CD14-positive monocyte (primary cell): ENCODE measurements at places on chromosomes 6 and 20.
A peak's percentile ranks its signal among the peaks of the same experiment; 100 is the strongest.

DNA sequence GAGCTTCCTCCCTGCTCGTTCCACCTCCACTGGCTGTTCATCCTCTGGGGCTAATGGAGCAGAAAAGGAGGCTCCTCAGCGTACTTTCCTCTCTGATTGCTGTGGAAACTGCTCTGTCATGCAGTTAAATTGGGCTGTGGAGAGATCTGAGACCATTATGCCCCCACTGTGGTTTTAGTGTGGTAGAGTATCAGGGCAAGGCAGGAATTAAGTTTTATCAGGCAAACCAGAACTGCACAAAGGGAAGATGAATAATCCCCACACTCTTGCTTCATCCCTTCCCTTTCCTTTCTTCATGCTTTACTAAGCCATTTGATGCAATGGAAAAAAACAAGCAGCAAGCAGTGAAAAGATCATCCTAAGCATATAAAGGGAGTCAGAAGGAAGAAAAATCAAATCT is 11.9 kb upstream of the ME1 start:
- DNase-seq = peak; percentile 17

- peak; percentile 81 for DNase-seq
Observed at GRCh38 chr6:44263354-44264100, 1.8 kb downstream of the NFKBIE start.

GRCh38 chr6:169955731-169956437 is 204.5 kb downstream of the ERMARD start:
- peak; percentile 58 for DNase-seq

DNA sequence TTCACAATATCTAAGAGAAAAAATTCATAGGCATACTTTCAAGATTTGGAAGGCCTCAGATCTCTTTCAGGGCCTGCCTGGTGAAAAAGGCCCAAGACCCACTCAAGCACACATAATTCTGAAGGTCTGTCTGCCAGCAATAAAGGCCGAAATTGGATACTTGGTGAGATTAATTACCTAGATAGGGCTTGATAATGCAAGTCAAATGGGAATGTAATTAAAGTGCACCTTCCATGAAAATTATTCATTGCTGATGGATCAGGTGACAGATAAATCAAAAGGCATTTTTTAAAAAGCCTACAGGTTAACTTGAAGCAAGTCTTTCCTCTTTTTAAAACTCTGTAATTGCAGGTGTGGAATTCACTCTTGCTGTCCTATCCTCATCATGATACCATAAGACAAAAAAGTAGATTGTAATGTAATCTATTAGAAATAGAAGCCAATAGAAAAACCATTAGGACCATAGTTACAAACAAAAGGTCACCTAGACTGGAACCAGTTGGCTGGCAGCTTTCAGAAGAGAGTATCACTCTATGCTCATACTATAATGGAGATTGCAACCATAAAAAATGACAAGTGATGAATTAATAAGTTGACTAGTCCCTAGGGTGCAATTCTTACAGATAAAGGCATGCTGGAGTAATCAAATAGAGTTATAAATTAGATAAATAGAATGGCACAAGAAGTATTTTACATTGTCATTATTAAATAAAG is 77.3 kb downstream of the EPHA7 start:
- DNase-seq = no peak
